Placental pericyte (primary cell): ENCODE measurements at places on chromosomes 12 and 14. TPM values are rescaled to one million over a fixed set of nuclear protein-coding genes. Genes with fewer than 3 reads are reported as not detected.

Gene TAS2R8
- 0.43 TPM in 1 of 2 replicates, not detected in the other for total RNA-seq

Gene PTCSC3
- not detected in 2 replicates for total RNA-seq

Gene BEST3
- total RNA-seq, result 0.22 and 0.43 TPM in 2 replicates

Gene CCDC88C
- 0.72 TPM in 1 of 2 replicates, not detected in the other for total RNA-seq

Gene GLI1
- 1.1 and 1.3 TPM in 2 replicates for total RNA-seq
